ENCODE measurements at places on chromosomes 16 and 17. TPM values are rescaled to one million over a fixed set of nuclear protein-coding genes. Genes with fewer than 3 reads are reported as not detected.

ITGB4 gene
- total RNA-seq: 2.7 TPM

SETD6 gene
- 9.1 TPM for total RNA-seq

DNA sequence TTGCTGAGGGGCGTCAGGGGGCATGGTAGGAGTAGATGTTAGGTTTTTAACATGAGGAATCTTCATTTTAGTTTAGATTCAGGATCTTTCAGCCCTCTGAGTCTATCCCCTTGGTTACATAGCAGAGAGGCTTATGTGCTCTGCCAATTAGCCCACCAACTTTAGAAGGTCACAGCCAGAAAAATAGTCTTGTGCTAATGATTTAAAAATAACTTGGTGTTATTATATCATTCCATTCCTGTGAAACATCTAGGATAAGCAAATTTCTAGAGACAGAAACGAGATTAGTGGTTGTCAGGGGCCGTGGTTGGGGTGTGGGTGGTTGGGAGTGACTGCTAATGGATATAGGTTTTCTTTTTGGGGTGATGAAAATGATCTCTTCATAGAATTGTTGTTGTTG is 183.7 kb downstream of the SNX29 start:
- no peaks in the 10 kb centered on the region for H3K27me3 ChIP-seq
- no peaks in the 10 kb centered on the region for H3K36me3 ChIP-seq
- H3K4me3 ChIP-seq: peak overlapping the region; percentile 16

DNA sequence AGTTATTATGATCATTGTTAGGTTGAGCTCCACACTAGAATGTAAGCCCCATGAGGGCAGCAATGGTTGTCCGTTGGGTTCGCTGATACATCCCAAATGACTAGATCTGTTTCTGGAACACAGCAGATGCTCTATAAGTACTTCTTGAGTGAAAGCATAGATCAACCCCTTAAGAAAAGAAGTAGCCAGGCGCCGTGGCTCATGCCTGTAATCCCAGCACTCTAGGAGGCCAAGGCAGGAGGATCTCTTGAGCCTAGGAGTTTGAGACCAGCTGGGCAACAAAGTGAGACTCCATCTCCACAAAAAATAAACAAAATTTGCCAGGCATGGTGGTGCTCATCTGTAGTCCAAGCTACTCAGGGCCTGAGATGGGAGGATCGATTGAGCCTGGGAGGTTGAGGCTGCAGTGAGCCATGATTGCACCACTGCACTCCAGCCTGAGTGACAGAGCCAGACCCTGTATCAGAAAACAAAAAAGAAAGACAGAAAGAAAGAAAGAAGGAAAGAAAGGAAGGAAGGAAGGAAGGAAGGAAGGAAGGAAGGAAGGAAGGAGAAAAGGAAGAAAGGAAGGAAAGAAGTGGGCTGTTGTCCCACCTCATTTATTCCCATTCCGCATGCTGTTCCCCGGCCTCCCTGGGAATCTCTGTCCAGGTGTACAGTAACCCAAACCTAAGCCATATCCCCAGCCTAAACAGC is 54.4 kb upstream of the RPL38 start:
- no peak for DNase-seq
- H3K4me3 ChIP-seq: no peak overlapping the region
- no peak overlapping the region for H3K27ac ChIP-seq
- no peaks in the 10 kb centered on the region for H3K4me1 ChIP-seq
- peaks cover 32% of the 10 kb centered on the region for H3K27me3 ChIP-seq

- H3K4me3 ChIP-seq: no peak overlapping the region
- H3K36me3 ChIP-seq: no peaks in the 10 kb centered on the region
- no peak for DNase-seq
- H3K27me3 ChIP-seq: no peaks in the 10 kb centered on the region
Observed at GRCh38 chr17:81432941-81433340, 37.7 kb downstream of the BAHCC1 start.

- no peaks in the 10 kb centered on the region for H3K4me1 ChIP-seq
- no peak for DNase-seq
- H3K27me3 ChIP-seq: peaks cover 15% of the 10 kb centered on the region
- no peak overlapping the region for H3K27ac ChIP-seq
- H3K4me3 ChIP-seq: no peak overlapping the region
Observed at GRCh38 chr16:87199901-87200300, 117.3 kb downstream of the C16orf95 start.

Measured in activated T-cell treated with anti-CD3 and anti-CD28 coated beads, Interleukin-2, amount 50 U/mL, for 72 hours (primary cell).